Stimulated activated CD4-positive, alpha-beta T cell treated with anti-CD3 and anti-CD28 coated beads, Interleukin-4, amount 100 ng/mL, for 4 hours (primary cell): ENCODE measurements at places on chromosomes 1 and 21.

DNA sequence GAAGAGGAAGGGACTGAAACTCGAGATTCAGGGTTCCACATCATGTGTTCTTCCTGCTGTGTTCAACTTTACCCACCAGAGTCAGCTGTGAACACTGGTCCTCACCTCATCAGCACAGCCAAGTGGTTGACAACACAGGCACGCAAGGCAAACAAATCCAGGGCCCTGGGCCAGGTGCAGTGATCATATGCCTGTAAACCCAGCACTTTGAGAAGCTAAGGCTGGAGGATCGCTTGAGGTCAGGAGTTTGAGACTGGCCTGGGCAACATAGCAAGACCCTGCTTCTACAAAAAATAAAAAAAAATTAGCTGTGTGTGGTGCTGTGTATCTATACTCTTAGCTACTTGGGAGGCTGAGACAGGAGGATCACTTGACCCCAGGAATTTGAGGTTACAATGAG is 8.4 kb upstream of the XKR8 start:
- no peak for DNase-seq

- DNase-seq = no peak
These were observed 75.4 kb downstream of the VWA5B1 start for GRCh38 chr1:20366056-20366462.

DNA sequence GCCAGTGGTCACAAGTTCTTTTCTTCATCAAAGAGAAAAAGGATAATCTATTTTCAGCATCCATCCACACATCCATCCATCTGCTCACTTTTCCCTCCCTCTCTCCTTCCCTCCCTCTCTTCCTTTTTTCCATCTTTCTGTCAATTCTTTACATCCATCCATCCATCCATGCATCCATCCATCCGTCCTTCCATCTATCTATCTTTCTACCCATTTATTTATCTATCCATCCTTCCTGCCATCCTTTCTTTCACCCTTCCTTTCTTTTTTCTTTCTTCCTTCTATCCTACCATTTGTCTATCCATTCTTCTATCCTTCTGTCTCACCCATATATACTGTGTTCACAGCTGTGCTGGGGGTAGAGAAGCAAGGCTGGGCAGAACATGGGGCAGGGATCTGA is 212.4 kb upstream of the GALNT2 start:
- DNase-seq = no peak

DNA sequence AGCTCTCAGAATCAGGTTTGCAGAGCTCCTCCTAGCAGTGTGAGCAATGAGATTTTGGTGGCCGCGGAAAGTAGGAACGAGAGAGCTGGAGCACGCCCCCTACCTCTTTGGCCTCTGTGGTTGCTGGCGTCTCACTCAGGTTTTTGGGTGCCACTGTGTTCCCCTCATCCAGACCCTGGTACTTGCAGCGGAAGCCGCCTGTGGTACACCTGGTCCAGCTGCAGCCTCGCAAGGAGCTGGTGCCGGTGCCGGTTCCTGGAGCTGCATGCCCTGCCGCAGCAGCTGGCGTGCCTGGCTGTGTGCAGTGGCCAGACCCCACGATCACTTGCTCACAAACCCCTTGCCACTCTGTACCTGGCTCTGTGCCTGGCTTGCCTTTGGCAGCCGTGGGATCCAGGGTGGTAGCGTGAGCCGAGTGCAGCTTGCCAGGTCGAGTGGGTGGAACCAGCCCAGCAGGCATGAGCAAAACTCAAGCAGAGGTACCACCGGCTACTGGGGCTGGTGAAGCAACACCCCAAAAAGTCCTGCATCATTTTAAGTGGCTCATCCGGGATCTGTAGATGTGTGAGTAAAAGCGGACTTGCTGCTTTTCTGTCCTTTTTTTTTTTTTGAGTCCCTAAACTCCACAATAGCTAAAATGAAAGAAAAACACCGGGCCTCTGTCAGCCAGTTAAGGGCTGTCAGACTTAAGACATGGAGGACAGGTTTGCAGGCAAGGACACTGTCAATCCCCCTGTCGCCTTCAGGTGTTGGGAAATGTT is 844.9 kb downstream of the KCNT2 start:
- no peak for DNase-seq

DNA sequence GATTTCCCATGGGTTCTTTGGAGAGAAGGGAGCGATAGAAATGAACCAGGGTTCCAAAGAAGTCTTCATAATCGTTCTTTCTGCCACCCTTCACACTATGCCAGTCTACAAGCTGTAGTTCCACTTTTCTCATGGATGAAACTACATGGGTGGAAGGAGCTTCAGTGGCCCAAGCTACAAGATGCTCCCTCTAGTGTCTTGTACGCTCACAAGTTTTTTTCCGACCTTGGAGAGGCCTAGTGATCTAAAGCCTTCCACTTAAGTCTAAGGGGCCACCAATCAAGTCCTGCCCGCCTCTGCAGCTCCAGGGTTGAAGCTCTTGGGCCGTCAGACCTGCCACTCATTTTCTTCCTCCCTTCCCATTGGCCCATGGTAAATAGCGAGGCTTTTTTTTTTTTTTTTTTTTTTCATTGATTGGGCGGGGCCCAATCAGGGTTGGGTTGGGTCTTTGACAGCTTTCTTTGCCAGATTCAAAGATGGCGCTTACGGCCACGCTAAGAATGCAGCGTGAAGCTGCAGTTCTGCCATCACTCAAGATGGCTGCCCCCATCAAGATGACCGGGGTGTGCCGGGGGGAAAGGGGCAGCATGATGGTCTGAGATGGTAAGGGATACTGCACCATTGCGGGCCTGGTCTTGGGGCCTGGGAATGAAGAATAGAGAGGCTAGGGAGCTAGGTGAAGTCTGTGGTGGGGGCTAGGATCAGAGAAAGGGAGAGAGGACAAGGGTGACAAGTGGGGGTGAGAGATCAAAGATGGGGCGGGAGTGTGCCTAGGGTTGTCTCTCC is at the start of gene TOMM40L:
TOMM40L (plus strand) TSS at position 527 of the 786 bp plus-strand sequence. CDS start 430 bp downstream, outside the sequence.
- DNase-seq = peak; percentile 75

GRCh38 chr1:221527886-221528624 is 213.8 kb downstream of the DUSP10 start:
- DNase-seq = no peak

GRCh38 chr1:71804140-71804539 is 478.2 kb downstream of the NEGR1 start:
- no peak for DNase-seq

GRCh38 chr1:235054466-235054865 is 74.2 kb downstream of the TOMM20 start:
- no peak for DNase-seq

- peak; percentile 63 for DNase-seq
These were observed at the start of gene BATF3 for GRCh38 chr1:212699625-212700222. BATF3 (minus strand) TSS chr1:212699840; CDS start chr1:212699762, 78 bp downstream.

DNA sequence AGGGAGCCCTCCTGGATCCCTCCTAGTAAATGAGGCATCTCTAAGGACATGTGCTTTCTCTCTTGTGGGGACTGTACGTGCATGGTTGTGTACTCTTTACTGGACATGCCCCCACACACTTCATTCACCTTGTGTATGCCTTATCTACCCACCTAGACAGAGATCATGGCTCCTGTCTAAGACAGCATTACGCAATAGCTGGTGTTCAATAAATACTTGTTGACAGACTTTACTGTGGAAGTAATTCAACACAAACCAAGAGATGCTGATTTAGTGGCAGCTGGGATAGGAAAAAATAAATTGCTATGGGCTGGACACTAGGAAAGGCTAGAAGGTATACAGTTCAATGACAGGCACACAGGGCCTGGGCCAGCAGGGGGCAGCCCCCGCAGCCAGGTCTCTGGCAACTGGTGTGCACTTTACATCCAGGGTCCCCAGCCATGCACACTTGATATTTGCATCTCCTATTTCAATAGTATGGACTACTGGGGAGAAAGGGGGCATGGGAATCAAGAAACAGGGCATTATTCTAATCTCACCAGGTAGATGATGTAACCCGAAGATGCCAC is 24.2 kb downstream of the TRABD2B start:
- no peak for DNase-seq

- DNase-seq = no peak
These were observed 103.0 kb downstream of the KIAA0319L start for GRCh38 chr1:35454176-35454575.

DNA sequence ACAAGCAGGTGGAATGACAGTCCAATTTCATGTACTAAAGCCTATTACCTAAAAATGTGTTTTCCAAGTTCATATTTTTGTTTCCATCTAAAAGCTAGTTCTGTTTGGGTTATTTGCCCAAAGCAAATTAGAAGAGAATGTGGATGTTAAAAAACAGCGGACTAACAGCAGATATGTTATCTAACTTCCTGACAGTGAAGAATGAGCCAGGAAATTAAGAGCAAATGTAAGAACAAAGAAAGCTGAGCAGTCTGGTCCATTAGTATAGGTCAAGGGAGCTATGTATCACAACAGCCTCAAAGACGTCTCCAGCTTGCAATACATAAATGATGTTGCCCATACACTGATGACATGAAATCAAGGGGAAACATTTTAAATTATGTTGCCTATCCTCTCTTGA is 145.5 kb upstream of the PLD5 start:
- no peak for DNase-seq

GRCh38 chr21:44059710-44060109 is 47.5 kb upstream of the PWP2 start:
- no peak for DNase-seq

GRCh38 chr1:119603695-119604094 is 44.4 kb downstream of the ZNF697 start:
- no peak for DNase-seq

- no peak for DNase-seq
These were observed 46.6 kb downstream of the TOR3A start for GRCh38 chr1:179128520-179128919.

DNA sequence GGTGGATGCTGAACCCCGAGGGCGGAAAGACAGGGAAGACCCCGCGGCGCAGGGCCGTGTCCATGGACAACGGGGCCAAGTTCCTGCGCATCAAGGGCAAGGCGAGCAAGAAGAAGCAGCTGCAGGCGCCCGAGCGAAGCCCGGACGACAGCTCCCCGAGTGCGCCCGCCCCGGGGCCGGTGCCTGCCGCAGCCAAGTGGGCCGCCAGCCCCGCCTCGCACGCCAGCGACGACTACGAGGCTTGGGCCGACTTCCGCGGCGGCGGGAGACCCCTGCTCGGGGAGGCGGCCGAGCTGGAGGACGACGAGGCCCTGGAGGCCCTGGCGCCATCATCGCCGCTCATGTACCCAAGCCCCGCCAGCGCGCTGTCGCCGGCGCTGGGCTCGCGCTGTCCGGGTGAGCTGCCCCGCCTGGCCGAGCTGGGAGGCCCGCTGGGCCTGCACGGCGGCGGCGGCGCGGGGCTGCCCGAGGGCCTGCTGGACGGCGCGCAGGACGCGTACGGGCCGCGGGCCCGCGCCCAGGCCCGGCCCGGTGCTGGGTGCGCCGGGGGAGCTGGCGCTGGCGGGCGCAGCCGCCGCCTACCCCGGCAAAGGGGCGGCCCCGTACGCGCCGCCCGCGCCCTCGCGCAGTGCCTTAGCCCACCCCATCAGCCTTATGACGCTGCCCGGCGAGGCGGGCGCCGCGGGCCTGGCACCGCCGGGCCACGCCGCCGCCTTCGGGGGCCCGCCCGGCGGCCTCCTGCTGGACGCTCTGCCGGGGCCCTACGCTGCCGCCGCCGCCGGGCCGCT is 20.7 kb downstream of the FOXO6 start:
- DNase-seq = peak; percentile 49

- no peak for DNase-seq
These were observed 18.1 kb upstream of the COL18A1 start for GRCh38 chr21:45386728-45387371.

DNA sequence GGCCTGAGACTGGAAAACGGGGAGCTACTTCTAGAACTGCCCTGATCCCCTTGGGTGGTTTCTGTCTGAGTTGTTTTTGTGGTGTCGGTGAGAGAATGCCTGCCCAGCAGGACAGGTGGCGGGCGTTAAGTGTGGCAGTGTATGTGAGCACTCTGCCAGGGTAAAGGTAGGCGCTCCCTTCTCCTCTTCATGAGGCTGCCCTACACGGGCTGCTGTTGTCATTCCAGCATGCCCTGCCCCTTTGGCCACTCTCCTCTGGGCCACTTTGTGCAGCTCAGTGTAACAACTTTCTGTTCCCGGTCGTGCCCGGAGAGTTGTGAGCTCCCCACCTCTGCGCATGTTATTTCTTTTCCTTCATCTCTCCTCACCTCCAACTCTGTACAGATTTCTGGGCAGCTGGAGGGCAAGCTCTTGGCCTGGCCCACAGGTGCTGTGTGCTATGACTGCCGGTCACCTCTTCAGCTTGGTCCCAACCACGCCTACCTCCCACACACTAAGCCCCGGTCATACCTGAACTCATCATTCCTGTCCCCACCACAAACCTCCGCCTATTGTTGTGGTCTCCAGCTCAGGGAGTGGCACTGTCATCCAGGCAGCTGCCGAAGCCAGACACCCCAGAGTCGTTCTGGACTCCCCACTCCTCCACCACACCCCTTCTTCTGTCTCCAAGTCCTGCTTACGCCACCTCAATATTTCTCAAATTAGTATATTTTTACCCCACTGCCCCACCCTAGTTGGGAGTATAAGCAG is 69.0 kb downstream of the GADD45A start:
- no peak for DNase-seq

DNA sequence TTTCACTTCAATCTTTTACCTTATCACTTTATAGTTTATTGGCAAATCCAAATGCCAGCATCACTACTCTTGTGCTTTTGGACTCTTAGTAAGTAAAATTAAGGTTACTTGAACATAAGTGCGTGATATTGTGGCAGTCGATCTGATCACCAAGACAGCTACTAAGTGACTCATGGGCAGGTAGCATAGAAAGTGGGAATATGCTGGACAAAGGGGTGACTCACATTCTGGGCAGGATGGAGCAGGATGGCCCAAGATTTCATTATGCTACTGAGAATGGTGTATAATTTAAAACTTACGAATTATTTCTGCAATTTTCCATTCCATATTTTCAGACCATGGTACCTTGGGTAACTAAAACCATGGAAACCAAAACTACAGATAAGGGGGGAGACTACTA is 120.2 kb downstream of the ROR1 start:
- no peak for DNase-seq

- DNase-seq = no peak
These were observed 21.0 kb downstream of the CNIH4 start for GRCh38 chr1:224377676-224378006.

- no peak for DNase-seq
These were observed 87.8 kb upstream of the NRIP1 start for GRCh38 chr21:15152591-15152990.

DNA sequence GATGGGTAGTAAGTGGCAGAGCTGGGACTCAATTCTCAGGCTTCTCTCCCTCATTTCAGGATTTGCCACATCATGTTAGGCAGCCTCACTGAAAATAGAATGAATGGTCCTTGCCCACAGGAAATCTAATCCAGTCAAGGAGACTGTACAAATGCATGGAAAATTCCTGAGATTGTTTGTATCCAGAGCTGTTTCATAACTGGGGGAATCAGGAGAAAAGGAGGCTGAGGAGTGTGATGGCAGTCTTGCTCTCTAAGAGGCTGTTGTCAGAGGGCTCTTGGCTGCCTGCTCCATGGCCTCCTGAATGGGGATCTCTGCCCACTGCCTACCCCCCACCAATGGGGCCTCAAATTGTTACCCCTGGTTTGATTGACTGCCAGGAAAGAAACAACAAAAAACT is 141.9 kb upstream of the TNR start:
- DNase-seq = no peak

DNA sequence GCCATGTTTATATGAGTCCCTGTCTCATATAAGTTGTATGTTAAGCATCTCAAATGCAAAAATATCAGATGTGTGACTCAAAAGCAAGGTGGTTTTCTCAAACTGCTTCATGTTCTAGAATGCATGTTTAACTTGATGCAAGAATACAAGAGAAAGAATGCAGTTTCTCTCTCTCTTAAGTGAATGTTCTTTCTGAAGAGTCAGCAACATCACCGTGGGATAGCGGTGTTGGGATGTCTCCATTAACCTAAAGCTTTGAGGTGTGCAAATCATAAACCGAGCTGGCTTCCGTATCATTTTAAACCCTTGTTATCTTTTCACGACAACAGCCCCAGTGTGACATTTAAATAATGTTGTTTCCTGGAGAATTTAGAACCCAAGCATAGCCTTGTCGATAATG is 48.4 kb upstream of the TARBP1 start:
- DNase-seq = no peak
